Panc1 (cell line): ENCODE measurements at places on chromosomes 5 and 9. TPM values are rescaled to one million over a fixed set of nuclear protein-coding genes. Genes with fewer than 3 reads are reported as not detected.

DNA sequence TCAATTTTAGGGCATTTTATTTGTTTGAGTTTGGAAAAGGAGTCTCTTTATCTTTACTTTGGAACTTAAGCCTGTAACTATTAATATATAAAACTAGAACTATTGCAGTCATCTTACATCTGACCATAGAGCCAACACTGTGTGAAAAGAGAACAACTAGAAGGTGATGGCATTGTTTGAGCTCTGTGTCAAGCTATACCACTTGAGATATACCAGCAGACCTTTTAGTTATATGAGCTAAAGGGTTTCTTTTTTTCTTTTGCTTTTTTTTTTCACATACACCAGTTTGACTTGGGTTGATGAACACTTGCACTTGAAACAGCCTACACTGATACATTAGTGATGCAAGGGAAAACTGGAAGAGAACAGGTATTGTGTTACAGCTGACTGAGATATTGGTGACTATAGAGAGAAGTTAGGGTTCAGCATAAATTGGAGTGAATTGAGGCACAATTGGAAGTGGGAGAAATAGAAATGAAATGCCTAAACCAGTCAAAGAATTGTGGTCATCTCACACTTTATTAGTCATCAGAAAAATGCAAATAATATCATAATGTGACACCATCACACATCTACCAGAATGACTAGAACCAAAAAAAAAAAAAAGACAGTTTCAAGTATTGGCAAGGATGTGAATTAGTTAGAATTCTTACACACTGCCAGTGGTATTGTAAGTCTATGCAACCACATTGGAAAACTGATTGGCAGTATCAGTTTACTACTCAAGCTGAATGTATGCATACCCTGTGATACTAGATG lies 60.9 kb downstream of the ADRB2 start:
- H3K27me3 ChIP-seq = no peaks in the 10 kb centered on the region
- no peak for DNase-seq
- no peaks in the 10 kb centered on the region for H3K4me1 ChIP-seq
- no peak overlapping the region for H3K4me3 ChIP-seq
- no peak overlapping the region for H3K27ac ChIP-seq

GRCh38 chr5:113320273-113320780 lies 114.5 kb downstream of the TSSK1B start:
- no peak for DNase-seq
- no peak overlapping the region for H3K27ac ChIP-seq
- H3K36me3 ChIP-seq = no peaks in the 10 kb centered on the region
- no peaks in the 10 kb centered on the region for H3K4me1 ChIP-seq
- H3K4me3 ChIP-seq = no peak overlapping the region

The ZDHHC11B gene
- total RNA-seq = 1.4 TPM

DNA sequence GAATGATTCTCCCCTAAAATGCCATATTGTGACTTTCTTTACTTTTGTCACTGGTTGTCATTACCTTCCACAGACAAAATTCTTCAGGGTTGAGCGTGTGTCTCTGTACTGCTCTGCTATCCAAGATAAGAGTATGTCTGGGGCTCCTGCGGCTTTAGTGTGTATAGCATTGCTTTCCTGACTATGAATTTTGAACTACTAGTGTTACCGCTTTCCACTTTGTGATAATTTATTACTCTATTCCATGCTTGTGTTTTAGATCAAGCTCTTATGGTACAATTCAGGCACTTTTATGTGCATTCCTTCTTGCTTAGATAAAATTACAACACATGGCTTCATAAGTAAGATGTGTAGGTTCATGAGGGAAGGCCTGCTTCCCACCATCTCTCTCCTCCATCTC lies 51.5 kb upstream of the MEF2C start:
- no peaks in the 10 kb centered on the region for H3K36me3 ChIP-seq
- no peak overlapping the region for H3K27ac ChIP-seq
- H3K4me3 ChIP-seq = no peak overlapping the region
- no peaks in the 10 kb centered on the region for H3K4me1 ChIP-seq

- no peak for DNase-seq
- no peaks in the 10 kb centered on the region for H3K36me3 ChIP-seq
- H3K27ac ChIP-seq = no peak overlapping the region
- no peaks in the 10 kb centered on the region for H3K4me1 ChIP-seq
- H3K4me3 ChIP-seq = no peak overlapping the region
- peaks cover 7% of the 10 kb centered on the region; the same call in 1 of the 2 replicates for H3K27me3 ChIP-seq
Measured at GRCh38 chr5:56656846-56657726, 158.3 kb upstream of the MAP3K1 start.

The LCN6 gene
- not detected for total RNA-seq

GRCh38 chr9:127122176-127123063 lies at the start of gene ANGPTL2:
ANGPTL2 (minus strand) TSS chr9:127122635; CDS start chr9:127108731, 13,904 bp downstream.
- peak within 1 kb of the TSS; percentile 25; the same call in 1 of the 2 replicates for H3K4me3 ChIP-seq
- H3K27ac ChIP-seq = no peak within 1 kb of the TSS
- DNase-seq = no peak
- no peaks in the 10 kb centered on the region for H3K4me1 ChIP-seq
- H3K36me3 ChIP-seq = no peaks in the 10 kb centered on the region
- H3K27me3 ChIP-seq = no peaks in the 10 kb centered on the region

GRCh38 chr9:87122947-87123685 lies 175.8 kb upstream of the GAS1 start:
- H3K4me1 ChIP-seq = no peaks in the 10 kb centered on the region
- H3K27me3 ChIP-seq = no peaks in the 10 kb centered on the region
- DNase-seq = no peak
- no peak overlapping the region for H3K4me3 ChIP-seq
- H3K27ac ChIP-seq = no peak overlapping the region

DNA sequence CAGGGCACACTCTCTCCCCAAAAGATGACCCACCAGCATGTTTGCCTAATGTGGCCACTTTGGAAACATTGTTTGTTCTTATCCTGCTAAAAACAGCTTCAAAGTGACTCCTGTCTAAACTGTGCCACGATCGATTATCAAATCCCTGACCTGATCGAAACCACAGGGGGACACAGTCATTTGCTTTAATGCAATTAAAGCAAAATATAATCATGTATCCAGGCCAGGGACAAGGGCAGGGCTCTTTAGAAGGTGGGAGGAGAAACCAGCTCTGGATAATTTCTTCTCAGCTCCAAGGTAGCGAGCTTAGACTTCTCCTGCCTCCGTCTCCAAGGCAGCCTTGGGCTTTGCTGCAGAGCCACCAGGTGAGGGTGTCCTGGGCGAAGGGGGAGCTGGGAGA lies 95.0 kb upstream of the HAND1 start:
- no peak overlapping the region for H3K27ac ChIP-seq
- no peak overlapping the region for H3K4me3 ChIP-seq
- H3K4me1 ChIP-seq = 0 out of 2 replicates have a peak, but pooled peaks cover 2% of the 10 kb centered on the region
- H3K27me3 ChIP-seq = peaks cover 3% of the 10 kb centered on the region
- no peak for DNase-seq
- no peaks in the 10 kb centered on the region for H3K36me3 ChIP-seq

The SPINK13 gene
- not detected for total RNA-seq

GRCh38 chr9:84851935-84852585 lies 182.5 kb downstream of the NTRK2 start:
- H3K36me3 ChIP-seq = no peaks in the 10 kb centered on the region
- DNase-seq = peak; percentile 4
- no peak overlapping the region for H3K27ac ChIP-seq

DNA sequence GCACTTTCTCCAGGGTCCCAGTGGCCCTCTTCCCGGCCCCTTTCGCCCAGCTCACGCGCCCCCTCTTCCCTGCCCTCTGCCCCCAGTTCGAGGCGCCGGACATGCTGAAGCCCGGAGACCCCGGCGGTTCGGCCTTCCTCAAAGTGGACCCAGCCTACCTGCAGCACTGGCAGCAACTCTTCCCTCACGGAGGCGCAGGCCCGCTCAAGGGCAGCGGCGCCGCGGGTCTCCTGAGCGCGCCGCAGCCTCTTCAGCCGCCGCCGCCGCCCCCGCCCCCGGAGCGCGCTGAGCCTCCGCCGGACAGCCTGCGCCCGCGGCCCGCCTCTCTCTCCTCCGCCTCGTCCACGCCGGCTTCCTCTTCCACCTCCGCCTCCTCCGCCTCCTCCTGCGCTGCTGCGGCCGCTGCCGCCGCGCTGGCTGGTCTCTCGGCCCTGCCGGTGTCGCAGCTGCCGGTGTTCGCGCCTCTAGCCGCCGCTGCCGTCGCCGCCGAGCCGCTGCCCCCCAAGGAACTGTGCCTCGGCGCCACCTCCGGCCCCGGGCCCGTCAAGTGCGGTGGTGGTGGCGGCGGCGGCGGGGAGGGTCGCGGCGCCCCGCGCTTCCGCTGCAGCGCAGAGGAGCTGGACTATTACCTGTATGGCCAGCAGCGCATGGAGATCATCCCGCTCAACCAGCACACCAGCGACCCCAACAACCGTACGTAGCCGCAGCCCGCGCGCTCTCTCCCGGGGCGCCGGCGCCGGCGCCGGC lies 1.0 kb downstream of the PRDM6 start:
- peaks cover 51% of the 10 kb centered on the region for H3K27me3 ChIP-seq
- no peaks in the 10 kb centered on the region; the same call in 1 of the 2 replicates for H3K4me1 ChIP-seq
- peak overlapping the region; percentile 41 for H3K4me3 ChIP-seq
- H3K36me3 ChIP-seq = no peaks in the 10 kb centered on the region
- no peak for DNase-seq
- no peak overlapping the region for H3K27ac ChIP-seq

The DOCK2 gene
- total RNA-seq = 1.4 TPM

The DAP gene
- total RNA-seq = 108 TPM

GRCh38 chr9:116361547-116361946 lies 208.0 kb downstream of the PAPPA start:
- DNase-seq = no peak
- H3K27me3 ChIP-seq = no peaks in the 10 kb centered on the region
- no peaks in the 10 kb centered on the region for H3K36me3 ChIP-seq
- no peaks in the 10 kb centered on the region for H3K4me1 ChIP-seq
- no peak overlapping the region for H3K27ac ChIP-seq
- H3K4me3 ChIP-seq = no peak overlapping the region

The MARCOL gene
- not detected for total RNA-seq

- H3K36me3 ChIP-seq = no peaks in the 10 kb centered on the region
- no peak for DNase-seq
- H3K27ac ChIP-seq = no peak overlapping the region
- H3K27me3 ChIP-seq = peaks cover 4% of the 10 kb centered on the region; the same call in 1 of the 2 replicates
- H3K4me1 ChIP-seq = no peaks in the 10 kb centered on the region
- no peak overlapping the region for H3K4me3 ChIP-seq
Measured at GRCh38 chr9:135039266-135039870, 48.1 kb upstream of the OLFM1 start.

The GADD45G gene
- 1.2 TPM for total RNA-seq

DNA sequence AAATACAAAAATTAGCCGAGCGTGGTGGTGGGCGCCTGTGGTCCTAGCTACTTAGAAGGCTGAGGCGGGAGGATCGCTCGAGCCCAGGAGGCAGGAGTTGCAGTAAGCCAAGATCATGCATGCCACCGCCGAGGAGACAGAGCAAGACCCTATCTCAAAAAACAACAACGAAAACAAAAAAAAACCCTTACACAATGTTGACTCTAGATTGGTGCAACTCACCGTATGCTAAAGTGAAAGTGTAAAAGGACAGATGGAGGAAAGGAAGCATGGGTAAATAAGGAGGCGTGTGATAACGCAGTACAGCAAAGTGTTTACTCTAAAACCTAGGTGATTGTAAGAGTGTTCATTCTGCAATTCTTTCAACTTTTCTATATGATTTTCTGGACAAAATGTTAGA lies 15.9 kb upstream of the RUFY1 start:
- H3K36me3 ChIP-seq = no peaks in the 10 kb centered on the region
- H3K4me1 ChIP-seq = no peaks in the 10 kb centered on the region; the same call in 1 of the 2 replicates
- H3K27ac ChIP-seq = no peak overlapping the region
- no peak for DNase-seq
- no peaks in the 10 kb centered on the region for H3K27me3 ChIP-seq
- no peak overlapping the region for H3K4me3 ChIP-seq

The RASGEF1C gene
- 0.49 TPM for total RNA-seq

The PDLIM4 gene
- total RNA-seq = 9.9 TPM

GRCh38 chr5:133360693-133361472 lies 251.5 kb downstream of the FSTL4 start:
- no peak for DNase-seq
- no peaks in the 10 kb centered on the region for H3K36me3 ChIP-seq
- no peak overlapping the region for H3K4me3 ChIP-seq
- H3K27ac ChIP-seq = no peak overlapping the region

The ANKRD31 gene
- total RNA-seq = not detected

The ATP10B gene
- not detected for total RNA-seq

GRCh38 chr9:129823935-129824601 lies at the start of gene TOR1A:
TOR1A (minus strand) TSS chr9:129824136; CDS start chr9:129824085, 51 bp downstream.
- no peaks in the 10 kb centered on the region for H3K4me1 ChIP-seq
- H3K27me3 ChIP-seq = no peaks in the 10 kb centered on the region
- DNase-seq = peak; percentile 62
- no peaks in the 10 kb centered on the region; the same call in 1 of the 2 replicates for H3K36me3 ChIP-seq
- H3K27ac ChIP-seq = peak within 1 kb of the TSS; percentile 66

The FOXD4L3 gene
- not detected for total RNA-seq

- H3K27ac ChIP-seq = no peak overlapping the region
- no peak overlapping the region for H3K4me3 ChIP-seq
- no peak for DNase-seq
- peaks cover 3% of the 10 kb centered on the region; the same call in 1 of the 2 replicates for H3K27me3 ChIP-seq
- no peaks in the 10 kb centered on the region for H3K36me3 ChIP-seq
Measured at GRCh38 chr5:136522217-136522956, 157.0 kb upstream of the TRPC7 start.

GRCh38 chr9:129867136-129868022 lies 32.1 kb downstream of the USP20 start:
- no peak overlapping the region for H3K27ac ChIP-seq
- H3K27me3 ChIP-seq = no peaks in the 10 kb centered on the region
- H3K4me3 ChIP-seq = no peak overlapping the region
- H3K36me3 ChIP-seq = no peaks in the 10 kb centered on the region

DNA sequence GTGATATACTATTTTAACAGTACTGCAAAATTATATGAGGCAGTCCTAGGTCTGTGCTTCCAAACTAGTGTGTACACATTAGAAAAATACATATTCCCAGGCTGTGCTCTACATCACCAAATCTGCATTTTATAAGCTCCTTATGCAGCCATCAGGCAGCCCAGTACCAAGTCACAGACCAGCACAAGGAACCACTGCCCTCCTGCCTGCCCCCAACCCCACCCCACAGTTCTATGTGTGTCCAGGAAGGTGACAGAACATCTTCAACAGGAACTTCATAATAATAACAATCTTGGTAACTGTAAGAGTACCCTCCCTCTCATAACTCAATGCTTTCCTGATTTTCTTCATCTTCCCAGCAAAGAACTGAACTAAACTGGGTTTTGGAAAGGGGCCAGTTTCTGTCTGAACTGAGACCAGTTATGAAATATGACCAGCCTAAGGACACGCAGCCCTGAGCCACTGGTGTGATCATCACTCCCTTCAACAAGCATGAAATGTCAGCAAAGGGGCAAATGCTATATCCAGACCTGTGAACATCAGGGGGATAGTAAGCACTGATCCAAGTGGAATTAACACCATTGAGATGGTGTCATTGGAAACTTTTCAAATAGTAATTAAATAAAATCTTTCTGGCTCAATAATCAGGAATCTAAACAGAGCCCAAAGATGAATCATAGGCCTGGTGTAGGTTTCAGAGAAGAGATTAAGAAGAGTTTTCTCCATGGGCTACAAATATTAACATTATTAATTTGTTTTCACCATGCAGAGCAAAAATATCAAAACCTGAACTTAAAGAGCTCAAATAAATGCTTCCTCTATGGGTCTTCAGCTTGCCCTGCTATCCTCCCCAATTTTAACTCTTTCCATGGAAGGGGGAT lies 82.1 kb downstream of the DPYSL3 start:
- H3K4me1 ChIP-seq = no peaks in the 10 kb centered on the region
- DNase-seq = no peak
- H3K27me3 ChIP-seq = no peaks in the 10 kb centered on the region
- no peak overlapping the region for H3K4me3 ChIP-seq
